Activated naive CD4-positive, alpha-beta T cell treated with anti-CD3 and anti-CD28 coated beads, Interleukin-2, amount 50 U/mL, for 72 hours (primary cell): ENCODE measurements at places on chromosomes 2 and 18. TPM values are rescaled to one million over a fixed set of nuclear protein-coding genes. Genes with fewer than 3 reads are reported as not detected.
A peak's percentile ranks its signal among the peaks of the same experiment; 100 is the strongest.

- DNase-seq: no peak
Observed at GRCh38 chr2:145980318-145980717, 1460.4 kb upstream of the ZEB2 start.

- no peak for DNase-seq
Observed at GRCh38 chr2:11726384-11726783, 20.0 kb upstream of the LPIN1 start.

The CRYBA2 gene
- not detected for total RNA-seq

The MBP gene
- 52.2 TPM for total RNA-seq

The TRAK2 gene
- total RNA-seq: 21.8 TPM

The TMEM200C gene
- not detected for total RNA-seq

DNA sequence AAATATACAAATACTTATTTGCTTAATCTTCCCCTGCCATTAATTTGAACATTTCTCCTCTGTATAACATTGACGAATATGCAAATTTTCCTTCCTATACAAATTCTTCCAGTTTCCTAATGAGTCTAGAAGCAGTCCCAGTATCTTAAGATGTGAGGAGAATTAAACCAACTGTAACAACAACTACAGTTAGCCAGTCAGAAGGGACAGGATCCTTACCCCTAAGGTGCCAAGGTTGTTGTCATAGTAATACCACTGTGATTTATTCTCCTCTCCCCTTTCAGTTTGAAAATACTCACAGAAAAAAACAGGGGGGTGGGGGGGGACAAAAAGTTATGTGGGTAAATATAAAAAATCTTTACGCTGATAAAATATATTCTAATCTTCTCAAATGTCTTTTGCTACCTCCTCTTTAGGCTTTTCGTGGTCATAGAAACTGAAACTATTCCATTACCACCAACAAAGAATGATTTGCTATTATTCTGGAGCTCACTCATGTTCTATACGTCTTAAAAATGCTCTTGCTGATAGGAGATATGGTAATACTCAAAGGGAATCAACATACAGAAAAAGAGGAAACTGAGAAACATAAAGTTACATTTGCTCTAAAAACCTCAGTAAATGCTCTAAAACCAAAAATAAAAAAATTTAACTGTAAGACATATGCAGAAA lies 107.6 kb downstream of the MEMO1 start:
- DNase-seq: no peak

The CXCR1 gene
- not detected for total RNA-seq

The SLC11A1 gene
- total RNA-seq: not detected

GRCh38 chr2:237859533-237860272 lies at the start of gene RAMP1:
Gene RAMP1 (plus strand): TSS chr2:237859623. CDS start chr2:237859676, 53 bp downstream.
- no peak for DNase-seq

The PPP3R1 gene
- 61.5 TPM for total RNA-seq

- peak; percentile 33 for DNase-seq
Observed at GRCh38 chr2:174120346-174120745, 128.0 kb downstream of the OLA1 start.

The PLCD4 gene
- total RNA-seq: 0.36 TPM

GRCh38 chr2:43519643-43520221 lies 76.1 kb downstream of the THADA start:
- no peak for DNase-seq
